ENCODE measurements at places on chromosomes 16 and 17. TPM values are rescaled to one million over a fixed set of nuclear protein-coding genes. Genes with fewer than 3 reads are reported as not detected.

GRCh38 chr17:43543300-43543699, 2.8 kb downstream of the ETV4 start:
- DNase-seq: no peak

GRCh38 chr17:34542700-34543336, 36.6 kb upstream of the TMEM132E start:
- DNase-seq: no peak

The CCT6B gene
- 7.1 TPM for polyA plus RNA-seq

DNA sequence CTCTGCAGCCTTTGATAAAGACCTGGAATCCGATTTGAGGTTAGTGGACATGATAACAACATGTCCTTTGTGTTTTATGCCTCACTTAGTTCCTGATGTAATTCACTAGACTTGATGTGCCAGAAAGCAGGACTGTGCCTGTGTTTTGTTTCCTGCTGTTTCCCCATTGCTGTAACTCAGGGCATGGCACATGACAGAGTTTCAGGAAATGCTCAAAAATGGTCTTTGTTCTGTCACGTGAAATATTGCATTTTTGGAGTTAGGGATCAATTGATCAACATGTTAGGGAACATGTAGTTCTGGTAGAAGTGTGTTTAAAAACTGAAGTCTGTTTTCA, 32.8 kb downstream of the DHX38 start:
- no peak for DNase-seq

DNA sequence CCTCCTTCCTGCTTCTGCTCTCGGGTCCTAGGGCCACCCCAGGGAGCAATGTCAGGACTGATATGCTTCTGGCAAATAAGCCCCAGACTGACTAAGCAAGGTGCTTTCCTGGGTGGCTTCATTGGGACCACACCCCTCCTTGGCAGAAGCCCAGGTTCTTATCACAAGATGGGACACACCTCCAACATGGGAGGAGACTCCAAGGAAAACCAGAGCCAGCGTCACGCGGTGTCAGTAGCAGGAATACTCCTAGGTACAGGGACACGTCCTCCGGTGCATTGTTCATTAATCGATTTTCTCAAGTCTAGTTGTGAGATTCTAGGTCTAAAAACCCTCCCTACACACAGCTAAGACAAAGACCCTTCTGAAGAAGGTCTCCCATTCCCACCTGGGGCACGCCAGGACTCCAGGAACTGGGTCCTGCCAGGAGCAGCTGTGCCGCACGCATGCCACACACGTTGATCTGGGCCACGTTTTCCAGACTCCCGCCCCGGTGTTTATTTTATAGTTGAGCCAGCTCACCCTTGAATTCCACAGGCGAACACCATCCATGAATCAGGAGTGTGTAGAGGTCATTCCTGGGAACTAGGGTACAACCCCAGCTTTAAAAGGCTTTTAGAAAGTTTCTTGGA, 30.8 kb downstream of the FA2H start:
- DNase-seq: no peak
